Activated CD4-positive, CD25-positive, alpha-beta regulatory T cell (primary cell): ENCODE measurements at places on chromosomes 11 and 22.

DNA sequence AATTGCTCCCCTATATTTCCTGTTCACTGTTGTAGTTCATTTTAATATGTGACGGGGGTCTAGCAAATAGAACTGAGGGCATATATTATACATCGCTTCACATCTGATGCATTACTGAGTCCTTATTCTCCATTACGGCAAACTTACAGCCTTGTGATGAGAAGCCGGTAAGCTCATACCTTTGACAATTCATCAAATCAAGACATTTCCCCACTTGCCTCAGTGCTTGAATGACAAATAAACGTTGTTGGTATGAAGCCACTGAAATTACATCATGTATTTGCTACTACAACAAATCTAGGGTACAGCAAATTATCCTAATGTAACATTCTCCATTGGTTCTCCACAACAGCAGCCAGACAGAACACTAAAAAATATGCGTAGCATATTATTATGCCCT lies 1999.8 kb downstream of the LRRC4C start:
- DNase-seq = no peak

DNA sequence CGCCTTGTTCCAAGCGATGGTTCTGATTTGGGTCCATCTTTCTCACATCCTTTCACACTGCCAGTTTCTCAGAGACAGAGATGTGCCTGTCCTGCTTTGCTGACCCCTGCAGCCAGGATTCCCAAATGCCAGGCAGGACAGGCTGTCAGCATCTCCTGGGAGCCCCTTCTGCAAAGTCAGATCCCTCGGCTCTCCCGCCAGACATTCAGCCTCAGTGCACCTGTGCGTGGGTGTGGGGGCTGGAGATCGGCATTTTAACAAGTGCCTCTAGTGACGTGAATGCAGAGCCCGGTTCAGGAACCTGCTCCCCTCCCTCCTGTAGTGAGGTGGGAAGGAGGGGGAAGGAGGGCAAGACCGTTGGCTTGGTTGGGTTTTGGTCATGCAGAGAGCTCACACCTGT lies 108.9 kb upstream of the FGF3 start:
- no peak for DNase-seq

DNA sequence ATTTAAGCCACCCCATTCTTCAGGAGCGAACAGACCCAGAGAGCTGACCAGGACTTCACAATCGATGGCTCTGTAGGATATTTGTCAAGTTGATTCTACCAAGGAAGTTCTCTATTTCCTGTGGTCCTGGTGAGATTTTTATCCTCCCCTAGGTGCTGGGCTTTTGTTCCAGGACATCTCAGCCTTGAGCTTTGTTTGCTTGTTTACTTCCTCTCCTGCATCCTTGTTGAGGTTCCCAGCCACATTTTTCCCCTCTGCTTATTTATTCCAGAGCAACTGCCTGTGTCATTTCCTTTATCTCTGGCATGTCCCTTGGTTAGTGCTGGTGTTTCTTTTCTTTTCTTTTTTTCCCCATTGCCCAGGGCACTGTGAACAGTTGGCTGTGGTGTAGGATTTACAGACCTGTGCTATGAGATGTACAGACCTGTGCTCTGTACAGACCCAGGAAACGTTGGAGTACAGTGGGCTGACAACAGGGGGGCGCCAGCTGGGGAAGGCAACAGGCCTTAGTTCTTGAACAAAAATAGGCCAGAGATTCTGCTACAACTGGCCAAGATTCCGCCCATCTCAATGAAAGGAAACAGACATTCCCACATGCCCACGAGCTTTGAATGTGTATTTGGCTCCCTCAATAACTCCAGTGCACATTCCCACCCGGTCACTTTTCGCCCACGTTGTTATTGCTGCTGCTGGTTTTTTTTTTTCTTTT lies 235.9 kb upstream of the DDI1 start:
- DNase-seq = no peak

DNA sequence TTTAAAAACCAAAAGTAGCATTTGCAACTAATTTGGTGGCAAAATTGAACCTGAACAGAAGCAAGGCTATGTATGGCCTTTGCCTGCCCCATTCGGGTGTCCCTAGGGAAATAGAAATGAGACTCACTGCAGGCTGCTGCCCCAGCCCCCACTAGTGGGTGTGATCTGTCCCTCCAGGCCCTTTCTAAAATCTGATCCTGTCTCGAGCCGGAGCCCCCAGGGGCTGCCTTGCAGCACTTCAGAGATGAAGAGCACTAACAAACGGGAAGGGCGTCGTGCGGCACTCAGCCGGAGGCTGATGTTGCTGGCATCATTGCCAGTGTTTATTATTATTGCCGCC lies 43.2 kb downstream of the CD82 start:
- no peak for DNase-seq

DNA sequence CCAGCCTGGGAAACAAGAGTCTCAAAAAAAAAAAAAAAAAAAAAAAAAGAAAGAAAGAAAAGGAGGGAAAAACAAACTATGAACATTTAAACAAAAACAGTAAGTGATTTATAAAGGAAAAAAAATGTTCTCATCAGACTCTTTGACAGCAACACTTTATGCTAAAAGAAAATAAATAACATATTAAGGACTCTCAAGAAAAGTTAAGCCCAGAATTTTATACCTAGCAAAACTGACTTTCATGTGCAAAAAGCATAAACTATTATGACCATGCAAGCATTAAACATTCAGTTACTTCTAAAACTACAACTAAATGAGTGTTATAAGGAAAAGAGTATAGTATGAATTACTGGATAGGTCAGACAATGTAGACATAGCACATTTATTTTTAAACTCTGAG lies 68.4 kb downstream of the FBLN1 start:
- no peak for DNase-seq

DNA sequence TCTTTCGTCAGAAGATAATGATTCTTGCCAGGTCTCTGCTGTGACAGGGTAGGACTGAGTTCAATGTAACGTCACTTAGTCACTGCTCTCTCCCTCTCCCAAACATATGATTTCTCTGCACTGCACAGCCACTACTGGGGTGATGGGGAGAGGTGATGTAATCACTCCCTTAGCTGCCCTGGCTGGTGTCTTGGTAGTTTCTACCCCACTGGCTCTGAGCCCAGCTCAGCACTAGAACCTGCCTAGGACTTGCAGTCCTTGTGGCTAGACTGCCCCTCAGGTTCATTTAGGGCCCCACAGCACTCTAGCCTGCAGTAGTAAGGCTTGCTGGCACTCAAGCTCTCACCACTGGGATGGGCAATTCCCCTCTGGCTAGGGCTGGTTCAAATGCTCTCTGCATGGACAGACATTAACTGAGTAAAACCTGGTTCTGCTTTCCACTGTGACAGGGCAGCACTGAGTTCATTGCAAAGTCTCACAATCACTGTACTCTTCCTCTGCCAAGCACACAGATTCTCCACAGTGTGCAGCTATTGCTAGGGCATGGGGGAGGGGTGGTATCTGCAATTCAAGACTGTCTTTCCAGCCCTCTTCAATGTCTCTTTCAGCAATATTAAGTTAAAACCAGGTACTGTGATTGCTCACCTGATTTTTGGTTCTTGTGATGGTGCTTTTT lies 571.4 kb upstream of the FAT3 start:
- DNase-seq = no peak

- DNase-seq = no peak
Observed at GRCh38 chr11:33761471-33761870, 12.8 kb downstream of the FBXO3 start.

DNA sequence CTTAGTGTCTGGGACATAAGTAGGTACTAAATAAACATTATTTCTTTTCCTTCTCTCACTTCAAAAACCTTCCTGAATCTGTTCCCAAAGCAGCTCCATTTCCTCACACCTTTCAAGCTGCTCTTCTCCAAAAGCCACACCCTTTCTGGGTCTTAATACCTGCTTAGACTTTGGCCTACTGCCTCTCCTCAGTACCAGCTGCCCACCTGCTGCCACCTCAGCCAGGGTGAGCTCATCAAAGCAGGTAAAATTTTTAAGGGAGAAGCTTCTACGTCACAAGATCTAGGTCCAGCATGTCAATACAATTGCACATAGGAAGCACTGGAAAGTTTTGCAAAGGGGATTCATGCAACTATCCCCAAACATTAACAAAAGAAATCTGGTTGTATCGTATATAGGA lies 108.4 kb downstream of the RPL27A start:
- no peak for DNase-seq

DNA sequence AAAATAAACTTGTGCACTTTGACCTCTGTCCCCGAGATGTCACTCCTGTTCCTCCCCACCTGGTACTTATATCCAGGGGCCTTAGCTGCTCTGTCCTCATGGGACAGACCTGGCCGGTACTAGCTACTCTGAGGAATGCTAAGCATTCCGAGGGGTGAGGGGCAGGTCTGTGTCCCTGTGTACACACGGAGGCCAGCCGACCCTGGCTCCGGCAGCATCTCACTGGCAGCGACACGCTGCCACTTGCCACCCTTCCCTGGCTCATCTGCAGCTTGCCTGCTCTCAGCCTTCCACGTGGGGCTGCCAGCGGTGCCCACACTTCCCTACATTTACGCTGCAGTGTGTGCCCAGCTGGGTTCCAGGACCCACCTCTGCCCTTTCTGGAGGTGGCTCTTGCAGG lies 21.6 kb upstream of the TEF start:
- no peak for DNase-seq

DNA sequence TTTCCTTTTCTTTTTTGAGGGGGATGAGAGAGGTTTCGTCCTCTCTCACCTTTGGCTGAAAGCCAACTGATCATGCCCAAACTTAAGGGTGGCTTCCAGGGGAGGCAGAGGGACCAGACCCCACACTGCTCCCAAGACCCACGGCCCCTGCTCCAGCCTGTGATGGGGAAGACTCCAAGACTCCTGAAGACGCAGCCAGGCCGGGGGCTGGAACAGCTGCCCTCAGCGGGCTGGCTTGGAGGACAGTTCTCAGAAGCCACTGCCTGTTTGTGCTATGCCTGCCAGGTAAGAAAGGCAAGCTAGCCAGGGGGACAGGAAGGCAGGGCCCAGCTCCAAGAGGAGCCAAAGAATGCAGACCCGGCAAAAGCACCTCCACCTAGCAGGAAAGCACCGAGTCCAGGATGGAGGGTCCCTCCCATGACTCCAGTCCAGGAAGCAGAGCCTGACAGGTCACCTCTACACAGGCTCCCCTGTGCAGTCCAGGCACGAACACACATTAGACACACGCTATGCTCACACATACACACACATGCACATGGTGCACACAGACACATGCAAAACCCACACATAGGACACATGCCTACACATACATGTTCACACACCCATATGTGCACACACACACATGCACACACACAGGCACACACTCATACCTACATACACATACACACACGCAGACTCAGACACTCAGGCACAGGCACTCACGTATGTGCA lies 31.3 kb downstream of the GNB1L start:
- DNase-seq = no peak
